Activated CD4-positive, alpha-beta T cell treated with anti-CD3 and anti-CD28 coated beads, Interleukin-10, Interleukin-2, amounts not matched to agents 100 ng/mL and 50 ng/mL, durations not matched to agents 16 hours and 8 hours (primary cell): ENCODE measurements at places on chromosomes 1 and 21.

DNA sequence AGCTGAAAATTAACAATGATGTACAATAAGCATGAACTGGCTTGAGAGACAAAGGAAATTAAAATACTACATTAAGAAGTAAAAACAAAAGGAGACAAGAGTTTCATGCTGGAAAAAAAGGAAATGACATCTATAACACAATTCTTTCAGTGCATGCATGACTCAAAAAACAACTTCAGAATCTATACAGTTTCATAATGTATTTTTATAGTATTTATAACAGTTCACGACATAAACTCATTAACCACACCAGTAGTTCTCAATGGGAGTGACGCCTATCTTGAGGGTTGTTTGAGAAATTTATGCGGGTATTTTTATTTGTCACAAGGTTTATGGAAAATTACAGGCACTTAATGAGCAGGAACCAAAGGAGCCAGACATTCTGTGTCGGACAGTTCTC is 168.5 kb downstream of the SMYD3 start:
- peak; percentile 62 for DNase-seq

DNA sequence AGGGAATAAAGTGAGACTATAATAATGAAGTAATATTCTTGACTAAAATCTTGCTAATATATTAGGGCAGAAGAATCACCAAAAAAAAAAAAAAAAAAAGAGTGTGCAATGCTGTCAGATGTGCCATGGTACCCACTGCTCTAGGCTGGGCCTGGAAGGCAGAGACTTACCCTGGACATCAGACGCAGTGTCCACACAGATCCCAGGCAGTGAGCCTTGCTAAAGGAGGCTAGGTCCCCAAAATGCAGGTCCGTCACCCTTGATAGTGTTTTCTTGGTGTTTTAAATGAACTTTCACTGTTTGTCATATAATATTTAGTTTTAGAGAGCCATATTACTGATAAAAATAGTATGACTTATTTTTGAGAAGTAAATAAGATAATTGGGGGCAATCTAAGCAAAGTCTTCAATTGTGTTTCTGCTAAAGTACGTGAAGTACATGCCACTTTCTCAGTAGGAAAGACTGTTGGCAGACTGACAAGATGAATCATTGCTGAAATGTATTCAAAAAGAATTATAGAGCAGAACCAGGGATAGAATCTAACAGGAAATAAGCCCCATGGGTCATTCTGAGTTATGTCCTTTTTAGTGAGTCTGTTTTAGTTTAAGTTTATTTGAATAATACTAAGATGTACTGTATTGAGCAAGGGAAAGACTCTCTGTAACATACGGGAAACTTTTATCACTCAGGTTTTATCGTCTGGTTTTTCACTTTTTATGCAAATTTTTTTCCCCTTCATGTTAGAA is 74.6 kb upstream of the PDC start:
- no peak for DNase-seq

DNA sequence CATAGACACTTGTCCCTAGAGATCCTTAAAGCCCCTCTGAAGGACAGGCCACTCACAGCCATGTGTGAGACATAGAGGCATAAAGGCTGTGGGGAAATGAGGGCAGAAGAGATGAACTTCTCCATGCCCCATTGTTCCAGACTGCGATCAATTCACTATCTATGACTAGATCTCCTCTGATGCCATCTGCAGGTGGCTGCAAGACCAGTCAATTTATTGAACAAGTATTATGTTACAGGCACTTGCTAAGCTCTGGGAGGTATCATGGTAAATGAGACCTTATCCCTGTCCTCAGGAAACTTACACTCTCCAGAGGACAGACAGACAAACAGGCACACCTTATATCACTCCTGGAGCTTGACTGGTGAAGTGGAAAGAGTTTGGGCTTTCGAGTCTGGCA is 22.9 kb downstream of the UBIAD1 start:
- DNase-seq: no peak

GRCh38 chr1:193111641-193112090 is 6.5 kb upstream of the GLRX2 start:
- no peak for DNase-seq

DNA sequence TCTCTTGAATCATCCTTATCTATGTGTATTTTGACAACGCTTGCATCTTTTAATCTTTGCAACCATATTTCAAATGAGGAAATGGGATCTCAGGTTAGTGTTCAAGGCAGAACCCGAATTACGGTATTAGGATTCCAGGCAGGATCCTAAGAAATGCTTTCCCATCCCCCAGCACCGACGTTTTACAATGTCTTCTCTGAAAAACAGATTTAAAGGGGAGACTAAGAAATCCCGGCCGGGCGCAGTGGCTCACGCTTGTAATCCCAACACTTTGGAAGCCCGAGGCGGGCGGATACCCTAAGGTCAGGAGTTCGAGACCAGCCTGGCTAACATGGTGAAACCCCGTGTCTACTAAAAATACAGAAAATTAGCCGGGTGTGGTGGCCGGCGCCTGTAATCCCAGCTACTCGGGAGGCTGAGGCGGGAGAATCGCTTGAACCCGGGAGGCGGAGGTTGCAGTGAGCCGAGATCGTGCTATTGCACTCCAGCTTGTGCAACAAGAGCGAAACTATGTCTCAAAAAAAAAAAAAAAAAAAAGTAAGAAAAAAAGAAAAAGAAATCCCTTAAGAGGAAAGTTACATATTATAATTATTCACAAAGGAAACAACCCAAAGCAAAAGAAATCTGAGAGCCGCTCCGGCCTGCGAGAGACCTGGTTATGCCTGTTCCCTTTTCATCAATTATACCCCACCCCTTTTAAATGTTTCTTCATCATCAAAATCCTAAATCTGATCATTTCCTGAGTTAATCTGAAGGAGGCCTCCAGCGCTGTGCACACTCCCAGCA is 801 bp upstream of the GORAB start:
- no peak for DNase-seq

- DNase-seq: peak; percentile 63
Measured at GRCh38 chr21:42513985-42514882, 582 bp downstream of the SLC37A1 start.

GRCh38 chr1:220767312-220768125 is 19.2 kb upstream of the MTARC1 start:
- no peak for DNase-seq

- no peak for DNase-seq
Measured at GRCh38 chr1:161929137-161929536, 94.5 kb downstream of the OLFML2B start.

DNA sequence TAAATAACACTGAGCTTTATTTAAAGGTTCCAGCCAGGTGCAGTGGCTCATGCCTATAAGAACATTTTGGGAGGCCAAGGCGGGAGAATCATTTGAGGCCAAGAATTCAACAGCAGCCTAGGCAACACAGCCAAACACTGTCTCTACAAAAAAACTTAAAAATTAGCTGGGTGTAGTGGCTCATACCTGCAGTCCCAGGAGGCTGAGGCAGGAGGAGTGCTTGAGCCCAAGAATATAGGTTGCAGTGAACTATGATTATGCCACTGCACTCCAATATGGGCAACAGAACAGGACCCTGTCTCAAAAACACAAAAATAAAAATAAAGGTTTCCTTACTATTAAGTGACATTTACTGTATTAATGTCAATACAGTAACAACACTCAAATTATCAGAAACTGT is 2.1 kb downstream of the TAF12 start:
- peak; percentile 51 for DNase-seq
